ENCODE measurements at places on chromosomes 3 and 15.

- DNase-seq, result peak; percentile 59
Measured at GRCh38 chr3:107082527-107082926, 294.7 kb upstream of the CCDC54 start.

GRCh38 chr15:87757084-87757483 is 499.5 kb downstream of the NTRK3 start:
- DNase-seq, result no peak

DNA sequence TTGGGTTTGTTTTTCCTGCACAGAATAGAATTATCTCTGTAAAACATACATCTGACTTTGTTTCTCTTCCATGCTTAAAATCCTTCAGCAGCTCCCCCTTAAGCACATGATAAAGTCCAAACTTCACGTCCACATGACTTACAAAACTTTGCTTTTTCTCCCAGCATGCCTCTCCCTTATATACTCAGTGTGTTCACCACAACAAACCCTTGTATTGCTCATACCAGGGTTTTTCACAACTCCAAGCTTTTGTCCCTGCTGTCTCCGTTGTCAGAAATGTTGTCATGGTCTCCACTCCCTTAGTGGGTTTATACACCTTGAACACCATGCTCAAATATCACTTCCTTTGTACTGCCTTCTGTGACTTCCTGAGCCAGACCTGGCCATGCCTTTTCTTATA is 91.1 kb upstream of the MITF start:
- DNase-seq, result no peak

GRCh38 chr3:149792452-149793270 is at the start of gene ANKUB1:
Gene ANKUB1 (minus strand): TSS chr3:149792554. CDS start chr3:149792366, 188 bp downstream.
- no peak for DNase-seq

DNA sequence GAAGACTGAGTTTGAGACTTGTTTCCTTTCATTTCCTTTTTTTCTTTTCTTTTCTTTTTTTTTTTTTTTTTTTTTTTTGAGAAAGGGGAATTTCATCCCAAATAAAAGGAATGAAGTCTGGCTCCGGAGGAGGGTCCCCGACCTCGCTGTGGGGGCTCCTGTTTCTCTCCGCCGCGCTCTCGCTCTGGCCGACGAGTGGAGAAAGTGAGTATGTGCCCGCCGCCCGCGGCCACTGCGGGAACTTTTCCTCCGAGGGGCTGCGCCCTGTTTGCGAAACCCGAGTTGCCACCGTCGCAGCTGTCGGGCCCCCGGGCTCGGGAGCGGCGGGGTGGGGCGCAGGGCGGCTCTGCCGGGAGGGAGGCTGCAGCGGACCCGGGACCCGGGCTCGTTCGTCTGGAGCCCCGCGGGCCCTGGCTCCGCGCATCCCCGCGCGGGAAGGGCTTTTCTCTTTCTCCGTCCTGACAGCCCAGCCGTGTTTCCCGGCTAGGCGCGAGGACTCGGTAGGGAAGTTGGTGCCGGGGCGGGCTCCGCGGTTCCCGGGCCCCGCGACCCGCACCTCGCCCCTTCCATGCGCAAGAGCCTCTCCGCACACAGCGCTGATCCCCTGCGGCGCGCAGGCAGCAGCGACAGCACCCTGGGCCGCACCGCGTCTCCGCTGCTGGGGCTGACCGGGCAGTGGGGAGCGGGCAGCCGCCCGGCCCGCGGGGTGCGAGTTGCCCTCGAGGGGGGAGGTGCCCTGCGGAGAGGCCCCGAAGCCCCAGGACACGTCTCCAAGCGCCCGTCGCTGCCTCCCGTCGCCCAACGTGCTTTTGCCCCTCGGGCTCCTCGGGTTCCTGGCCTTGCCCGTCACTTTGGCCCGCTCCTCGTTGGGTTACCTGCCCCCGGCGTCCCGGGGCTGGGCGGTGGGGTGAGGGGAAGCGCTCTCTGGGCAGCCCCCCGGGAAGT is 1.4 kb downstream of the IGF1R start:
- peak; percentile 31 for DNase-seq

- DNase-seq, result no peak
Measured at GRCh38 chr3:53843195-53844177, 2.7 kb downstream of the CHDH start.

- DNase-seq, result no peak
Measured at GRCh38 chr3:9037144-9037711, 74.0 kb upstream of the RAD18 start.

DNA sequence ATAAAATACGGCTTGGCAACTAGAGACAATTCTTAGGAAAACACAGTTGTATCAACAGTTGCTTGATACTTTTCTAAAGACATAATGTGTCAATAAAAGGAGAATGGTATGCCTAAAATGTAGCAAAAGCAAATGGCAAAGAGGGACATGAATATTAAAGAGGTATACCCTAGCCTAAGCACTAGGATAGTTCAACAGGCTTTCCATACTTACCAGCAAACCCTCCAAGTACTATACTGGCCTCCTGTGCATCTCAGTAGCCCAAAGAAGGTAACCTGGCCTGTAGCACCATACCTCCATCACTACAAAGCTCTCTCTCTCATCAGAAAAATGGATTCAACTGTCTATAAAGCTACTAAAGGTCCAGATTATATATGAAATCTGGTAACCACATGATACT is 7.5 kb downstream of the SETD2 start:
- DNase-seq, result peak; percentile 35

GRCh38 chr15:95259513-95259912 is 1028.2 kb downstream of the MCTP2 start:
- peak; percentile 77 for DNase-seq

DNA sequence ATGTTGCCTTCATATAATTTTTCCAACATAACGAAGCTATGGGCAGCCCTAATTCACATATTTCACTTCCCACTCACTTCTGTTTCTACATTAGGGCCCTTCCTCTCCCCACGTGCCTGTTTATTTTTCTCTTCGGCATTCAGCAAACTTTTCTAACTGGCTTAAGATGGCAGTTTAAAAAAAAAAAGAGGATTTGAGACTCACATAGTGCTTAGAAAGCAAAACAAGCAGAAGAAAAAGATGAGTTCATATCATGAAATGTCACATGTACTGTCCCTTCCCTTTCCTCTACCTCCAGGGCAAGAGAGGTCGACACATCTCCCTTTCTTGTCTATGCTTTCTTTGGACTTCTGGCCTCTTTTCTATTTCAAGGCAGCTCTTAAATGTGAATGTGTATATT is 30.6 kb downstream of the SLC49A4 start:
- no peak for DNase-seq
